ENCODE measurements at places on chromosomes 7 and 10. TPM values are rescaled to one million over a fixed set of nuclear protein-coding genes. Genes with fewer than 3 reads are reported as not detected.

Gene PRPS1L1
- polyA plus RNA-seq, result not detected

DNA sequence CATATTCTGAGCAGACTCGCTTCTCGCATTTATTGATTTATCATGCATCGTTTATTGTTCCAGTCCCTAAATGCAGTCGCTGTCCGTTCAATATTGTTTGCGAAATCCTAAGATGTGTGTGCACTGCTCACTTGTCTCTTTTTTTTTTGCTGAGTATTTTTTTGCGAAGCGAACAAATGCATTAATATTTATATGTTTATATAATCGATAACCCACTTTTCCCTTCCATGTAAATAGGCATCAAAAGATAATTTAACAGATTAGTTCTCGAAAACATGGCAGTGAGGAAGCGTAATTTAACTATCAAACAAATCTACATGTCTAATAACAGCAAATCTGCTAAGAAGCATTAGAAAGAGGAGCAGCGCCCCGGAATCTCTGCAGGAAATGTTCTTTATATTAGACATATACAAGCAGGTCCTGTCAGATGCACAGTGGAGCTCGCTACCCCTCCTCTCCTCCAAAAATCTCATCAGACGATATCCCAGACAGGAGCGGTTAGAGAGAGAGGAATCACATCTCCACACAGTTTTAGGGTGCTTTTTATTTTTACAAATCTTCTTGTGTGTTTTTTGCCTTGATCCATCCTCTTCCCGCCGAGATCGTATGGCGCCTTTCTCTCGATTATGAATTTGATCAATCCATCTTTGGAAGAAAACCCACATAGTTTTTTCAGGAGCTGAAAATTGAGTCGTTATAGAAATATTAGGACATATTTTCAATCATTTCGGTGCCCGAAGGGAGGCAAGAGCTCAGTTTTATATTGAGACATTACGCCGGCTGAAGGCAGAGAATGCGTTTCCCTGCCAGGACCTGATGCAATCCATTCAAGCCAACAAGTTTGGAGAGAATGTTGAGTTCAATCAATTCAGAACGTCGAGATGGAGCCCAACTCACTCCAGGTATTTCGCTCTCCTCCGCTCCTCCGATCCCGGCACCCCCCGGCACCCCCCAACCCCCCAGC, at the start of gene ARID5B:
TSS of gene ARID5B (plus strand) at position 871 of the 964 bp plus-strand sequence. CDS start at position 882, 11 bp downstream.
- no peak for DNase-seq

DNA sequence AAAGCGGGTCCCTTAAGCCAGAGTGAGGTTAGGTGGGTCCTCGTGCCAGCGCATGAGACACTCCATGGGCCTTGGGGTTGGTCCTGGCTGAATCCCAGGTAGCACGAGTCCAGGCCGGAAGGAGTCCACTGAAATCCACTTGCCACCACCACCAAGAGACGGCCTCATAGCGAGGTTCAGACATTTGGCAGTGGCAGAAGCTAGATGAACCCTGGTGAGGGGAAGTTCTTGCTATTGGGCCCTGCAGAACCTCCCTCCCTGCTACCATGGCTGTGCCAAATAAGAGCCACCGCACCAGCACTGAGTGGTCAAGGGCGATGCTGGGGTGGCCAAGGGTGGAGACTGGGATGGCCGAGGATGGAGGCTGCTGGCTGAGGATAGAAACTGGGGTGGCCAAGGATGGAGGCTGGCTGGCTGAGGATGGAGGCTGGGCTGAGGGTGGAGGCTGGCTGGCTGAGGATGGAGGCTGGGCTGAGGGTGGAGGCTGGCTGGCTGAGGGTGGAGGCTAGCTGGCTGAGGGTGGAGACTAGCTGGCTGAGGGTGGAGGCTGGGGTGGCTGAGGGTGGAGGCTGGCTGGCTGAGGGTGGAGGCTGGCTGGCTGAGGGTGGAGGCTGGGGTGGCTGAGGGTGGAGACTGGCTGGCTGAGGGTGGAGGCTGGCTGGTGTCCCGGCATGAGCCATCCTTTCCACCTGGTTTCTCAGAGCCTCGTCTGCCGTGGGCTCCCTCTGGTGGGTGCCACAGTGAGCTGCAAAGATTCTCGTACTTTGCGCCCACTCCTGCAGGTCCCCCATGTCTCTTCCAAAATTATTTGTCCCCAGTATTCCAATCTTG, 88.2 kb downstream of the ELFN1 start:
- DNase-seq, result no peak

DNA sequence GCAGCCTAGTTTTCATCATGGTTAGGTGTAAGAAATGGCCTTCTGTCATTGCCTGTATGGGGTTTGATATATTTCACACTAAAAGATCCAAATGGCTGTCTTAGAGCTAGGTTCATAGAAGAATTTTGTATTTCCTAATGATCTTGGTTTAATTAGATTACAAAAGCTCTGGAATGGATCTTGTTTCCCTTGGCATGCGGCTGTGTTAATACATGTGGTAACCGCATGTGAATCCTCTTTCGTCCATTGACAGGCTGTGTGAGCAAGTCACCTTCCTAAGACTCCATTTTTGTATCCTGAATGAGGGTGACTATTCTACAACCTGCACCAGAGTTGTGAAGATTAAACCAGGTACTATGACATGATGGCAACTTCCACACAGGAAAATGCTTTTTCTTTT, 12.4 kb upstream of the FZD1 start:
- no peak for DNase-seq

Gene LEP
- polyA plus RNA-seq, result 0.15 TPM

GRCh38 chr7:132311733-132312132, 264.5 kb downstream of the PLXNA4 start:
- peak; percentile 45 for DNase-seq

DNA sequence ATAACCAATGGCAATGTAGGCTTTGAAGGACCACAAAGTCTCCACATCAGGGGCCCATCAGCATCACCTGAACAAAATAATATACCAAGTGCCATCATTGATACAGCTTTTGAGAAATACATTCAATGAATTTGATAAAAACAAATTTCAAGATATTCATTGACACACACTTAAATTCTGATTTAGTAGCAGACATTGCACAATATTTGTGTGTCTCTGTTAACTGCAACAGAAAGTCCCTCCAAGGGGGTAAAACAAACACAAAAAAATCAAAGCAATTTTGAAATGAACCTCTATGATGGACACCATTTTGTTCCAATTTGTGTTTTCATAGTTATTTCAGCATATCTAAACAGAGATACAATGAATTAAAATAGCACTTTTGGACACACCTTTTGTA, 86.8 kb upstream of the RSU1 start:
- no peak for DNase-seq

Gene NPY4R2
- polyA plus RNA-seq, result 0.24 TPM

Gene EN2
- polyA plus RNA-seq, result 0.22 TPM

GRCh38 chr10:49168831-49169500, 19.2 kb downstream of the TMEM273 start:
- no peak for DNase-seq

DNA sequence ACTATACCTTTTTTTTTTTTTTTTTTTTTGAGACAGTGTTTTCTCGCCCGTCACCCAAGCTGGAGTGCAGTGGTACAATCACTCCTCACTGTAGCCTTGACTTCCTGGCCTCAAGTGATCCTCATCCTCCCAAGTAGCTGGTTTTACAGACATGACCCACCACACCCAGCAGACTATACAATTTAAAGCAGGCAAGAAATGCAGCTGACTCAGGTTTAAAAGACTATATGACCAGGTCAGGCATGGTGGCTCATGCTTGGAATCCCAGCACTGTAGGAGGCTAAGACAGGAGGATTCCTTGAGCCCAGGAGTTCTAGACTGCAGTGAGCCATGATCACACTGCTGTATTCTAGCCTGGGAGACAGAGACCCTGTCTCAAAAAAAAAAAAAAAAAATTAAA, 89.5 kb upstream of the AUTS2 start:
- no peak for DNase-seq

Gene H2BK1
- not detected for polyA plus RNA-seq

DNA sequence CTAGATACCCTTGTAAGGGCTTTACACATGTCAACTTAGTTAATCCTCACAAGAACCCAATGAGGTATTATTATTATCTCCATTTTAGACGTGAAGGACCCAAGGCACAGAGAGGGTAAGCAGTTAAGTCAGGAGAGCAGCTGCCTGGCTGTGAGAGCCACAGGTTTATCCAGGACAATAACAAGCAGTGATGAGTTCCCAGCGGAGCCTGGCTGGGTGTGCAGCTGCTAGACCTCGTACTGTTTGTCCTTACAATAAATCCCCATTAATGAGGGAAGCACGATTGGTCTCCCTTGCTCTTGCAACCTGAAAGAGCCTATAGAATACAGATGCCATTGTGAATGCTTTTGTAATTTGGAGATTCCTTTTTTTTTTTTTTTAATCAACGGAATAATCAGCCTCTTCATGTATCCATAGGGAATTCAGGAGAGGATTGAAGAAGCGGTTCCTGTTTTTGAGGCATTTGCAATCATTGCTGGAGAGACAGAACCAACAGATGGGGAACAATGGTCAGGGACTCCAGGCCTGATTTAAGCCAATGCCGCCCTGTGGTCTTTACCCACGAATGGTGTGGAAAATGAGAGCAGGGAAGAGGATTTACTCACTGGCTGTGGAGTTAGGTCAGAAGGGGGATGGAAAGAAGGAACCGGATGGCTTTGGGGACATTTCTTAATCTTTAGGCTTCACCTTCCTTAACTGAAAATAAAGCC, 12.3 kb upstream of the ASB4 start:
- DNase-seq, result no peak

GRCh38 chr7:32564542-32564941, 69.3 kb downstream of the AVL9 start:
- DNase-seq, result no peak

DNA sequence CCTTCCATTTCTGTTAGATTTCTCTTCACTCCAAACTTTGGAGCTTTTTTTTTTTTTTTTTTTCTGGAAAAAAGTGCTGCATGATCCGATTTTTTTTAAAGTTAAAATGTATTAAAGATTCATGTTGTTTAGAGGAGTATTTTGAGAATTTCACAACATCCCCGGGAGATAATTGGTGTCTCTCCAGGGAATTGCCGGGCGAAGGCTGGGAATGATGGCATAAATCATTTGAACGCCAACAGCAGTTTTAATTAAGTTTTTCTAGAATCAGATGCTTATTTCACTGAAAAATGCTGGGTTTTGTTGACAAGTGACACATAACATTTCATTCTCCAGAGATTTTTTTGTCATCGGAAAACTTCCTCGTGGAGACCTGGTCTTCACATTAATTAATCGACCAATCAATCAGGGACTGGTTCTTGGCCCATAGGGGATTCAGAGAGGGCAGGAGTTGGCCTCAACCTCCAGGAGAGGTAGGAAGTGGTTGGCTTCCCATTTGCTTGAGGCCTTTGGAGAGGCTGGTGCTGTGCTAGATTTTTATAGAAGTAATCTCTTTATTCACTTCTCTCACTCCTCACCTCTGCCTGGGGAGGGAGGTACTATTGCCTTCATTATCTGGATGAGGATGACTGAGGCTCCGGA, 439.4 kb downstream of the TYW1 start:
- no peak for DNase-seq

Gene PAX2
- polyA plus RNA-seq, result 45.0 TPM

DNA sequence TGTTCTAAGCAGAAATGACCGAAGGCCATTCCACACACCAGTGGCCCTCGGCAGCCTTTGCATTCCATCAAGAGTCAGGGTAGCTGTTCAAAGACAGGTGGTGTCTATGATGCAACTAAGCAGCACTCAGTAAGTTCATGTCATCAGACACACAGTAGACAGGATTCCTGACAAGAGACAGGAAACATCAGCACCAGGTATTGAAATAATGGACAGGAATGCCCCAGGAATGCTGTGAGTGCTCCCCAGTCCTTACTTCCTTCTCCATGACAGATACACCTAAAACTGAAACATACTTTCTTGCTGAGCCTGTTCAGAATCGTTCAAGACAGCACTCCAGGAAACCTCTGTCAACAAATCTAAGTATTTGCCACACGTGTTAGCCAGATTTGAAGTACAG, 204.4 kb downstream of the TPST1 start:
- no peak for DNase-seq

- DNase-seq, result no peak
Measured at GRCh38 chr7:136956232-136956631, 87.8 kb downstream of the CHRM2 start.

DNA sequence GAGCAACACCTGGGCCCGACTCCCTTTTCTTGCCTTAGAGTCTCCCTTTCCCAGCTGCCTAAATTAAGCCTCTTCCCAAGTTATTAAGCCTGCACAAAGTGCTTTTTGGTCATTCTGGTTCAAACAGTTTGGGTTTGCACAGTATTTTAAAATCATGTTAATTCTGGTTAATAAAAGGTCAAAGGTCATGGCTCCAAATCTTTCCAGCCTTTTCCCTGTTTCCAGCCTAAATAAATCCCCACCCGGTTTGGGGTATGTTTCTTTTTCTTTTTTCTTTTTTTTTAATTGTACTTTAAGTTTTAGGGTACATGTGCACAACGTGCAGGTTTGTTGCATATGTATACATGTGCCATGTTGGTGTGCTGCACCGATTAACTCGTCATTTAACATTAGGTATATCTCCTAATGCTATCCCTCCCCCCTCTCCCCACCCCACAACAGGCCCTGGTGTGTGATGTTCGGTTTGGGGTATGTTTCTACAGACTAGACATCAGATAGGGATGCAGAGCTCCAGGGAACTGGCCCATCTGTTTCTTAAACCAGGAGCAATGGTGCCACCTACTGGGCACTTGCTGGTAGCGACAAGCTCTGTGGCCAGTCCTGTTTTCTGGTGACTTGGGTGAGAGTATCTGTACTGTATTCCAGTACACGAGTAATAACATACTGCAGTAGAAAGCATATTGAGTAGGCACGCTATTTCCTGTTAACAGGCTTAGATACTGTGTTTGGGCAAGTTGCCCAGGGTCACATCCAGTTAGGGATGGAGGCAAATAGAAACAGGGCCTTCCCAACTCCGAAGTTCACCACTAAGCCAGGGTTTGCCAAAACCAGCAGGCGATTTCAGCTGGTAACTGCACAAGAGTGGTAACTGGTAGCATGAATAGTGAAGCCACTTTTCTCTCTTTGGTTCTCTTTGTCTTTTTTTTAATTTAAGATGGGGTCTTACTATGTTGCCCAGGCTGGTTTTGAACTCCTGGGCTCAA, 60.6 kb upstream of the TRIM8 start:
- DNase-seq, result peak; percentile 86

Gene DPCD
- 38.0 TPM for polyA plus RNA-seq

Measured in spinal cord (tissue), 10 donors.